ENCODE measurements at places on chromosomes 1 and 21. TPM values are rescaled to one million over a fixed set of nuclear protein-coding genes. Genes with fewer than 3 reads are reported as not detected.

The AMIGO1 gene
- total RNA-seq, result 10.0 TPM

DNA sequence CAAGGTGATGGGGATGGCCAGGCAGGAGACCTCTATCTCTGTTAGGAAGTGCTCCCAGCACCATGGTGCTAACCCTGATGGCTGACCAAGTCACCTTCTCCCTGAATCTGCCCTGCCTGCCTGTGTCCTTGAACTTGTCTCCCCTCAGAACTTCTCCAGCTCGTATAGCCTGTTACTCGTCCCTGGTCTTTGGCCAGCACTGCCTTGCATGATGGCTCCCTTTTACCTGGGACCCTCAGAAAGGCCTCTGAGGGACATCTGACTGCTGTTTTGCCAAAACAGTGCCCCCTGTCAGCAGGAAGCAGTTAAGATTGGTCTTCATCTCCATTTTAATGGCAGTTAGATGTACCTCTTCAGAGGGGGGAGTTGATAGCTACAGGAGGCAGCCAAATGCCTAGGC lies 148.3 kb downstream of the RHOU start:
- no peaks in the 10 kb centered on the region for H3K27me3 ChIP-seq
- H3K27ac ChIP-seq, result no peak overlapping the region
- H3K4me1 ChIP-seq, result no peaks in the 10 kb centered on the region
- H3K36me3 ChIP-seq, result no peaks in the 10 kb centered on the region

GRCh38 chr1:175134500-175134899 lies 58.1 kb downstream of the KIAA0040 start:
- H3K27me3 ChIP-seq, result no peaks in the 10 kb centered on the region
- H3K4me3 ChIP-seq, result no peak overlapping the region
- no peaks in the 10 kb centered on the region for H3K4me1 ChIP-seq
- no peak for DNase-seq

DNA sequence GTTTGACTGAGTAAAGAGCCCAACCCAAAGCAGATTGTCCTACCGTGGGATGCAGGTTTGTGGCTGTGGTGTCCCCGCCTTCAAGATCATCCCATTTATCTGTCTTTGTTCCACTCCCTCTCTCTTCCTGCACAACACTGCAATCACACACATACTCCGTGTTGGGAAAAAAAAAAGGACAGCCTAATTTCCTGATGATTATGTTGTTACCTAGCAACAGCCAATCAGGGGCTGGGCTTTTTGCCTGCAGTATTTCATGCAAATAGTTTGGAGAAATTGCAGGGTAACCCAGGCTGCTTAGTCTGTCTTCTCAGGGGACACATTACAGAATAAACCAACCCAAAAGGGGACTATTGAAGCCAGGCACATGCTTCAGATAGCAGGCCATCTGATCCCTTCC lies 38.3 kb downstream of the PHC2 start:
- no peaks in the 10 kb centered on the region for H3K27me3 ChIP-seq
- H3K4me1 ChIP-seq, result peaks cover 13% of the 10 kb centered on the region

DNA sequence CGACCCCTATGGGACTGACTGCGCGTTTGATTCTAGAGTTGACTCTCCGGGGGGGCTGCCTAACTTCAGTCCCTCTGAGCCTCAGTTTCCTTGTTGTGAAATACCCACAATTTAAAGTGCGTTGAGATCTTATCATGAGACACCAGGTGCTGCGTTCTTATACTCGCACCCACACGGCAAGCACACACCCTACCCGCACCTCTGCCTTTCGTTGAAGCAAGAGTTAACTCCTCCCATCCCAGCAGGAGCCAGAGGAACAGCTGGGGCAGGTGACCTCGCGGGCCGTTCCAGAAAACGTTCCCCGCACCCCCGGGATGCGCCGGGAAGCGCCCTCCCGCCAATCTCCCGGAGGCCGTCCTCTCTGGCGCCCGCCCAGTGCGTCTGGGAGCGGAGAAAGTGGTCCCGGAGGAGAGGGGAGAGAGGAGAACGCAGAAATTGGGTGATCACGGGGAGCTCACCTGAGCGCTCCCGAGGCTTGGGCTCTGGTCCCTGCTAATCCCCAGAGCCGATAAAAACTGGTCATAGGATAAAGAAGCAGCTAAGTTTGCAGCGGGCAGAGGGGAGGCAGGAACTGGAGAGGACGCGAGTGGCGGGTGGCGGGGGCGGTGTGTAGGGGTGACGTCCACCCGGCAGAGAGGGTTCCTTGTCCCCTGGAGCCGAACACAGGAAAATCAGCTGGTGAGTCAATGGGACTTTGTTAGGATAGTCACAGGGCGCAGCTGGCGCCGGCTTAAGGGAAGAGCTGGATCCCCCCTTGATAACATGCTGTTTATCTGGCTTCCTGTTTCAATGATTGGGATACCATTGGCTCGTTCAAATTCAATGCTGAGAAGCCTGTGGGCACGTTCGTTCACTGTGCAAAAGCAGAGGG lies 869 bp downstream of the NAV1 start:
- H3K27me3 ChIP-seq, result no peaks in the 10 kb centered on the region
- H3K36me3 ChIP-seq, result no peaks in the 10 kb centered on the region
- H3K27ac ChIP-seq, result no peak overlapping the region

All from ovary (tissue), 10 donors.